ENCODE measurements at places on chromosomes 11 and 22. TPM values are rescaled to one million over a fixed set of nuclear protein-coding genes. Genes with fewer than 3 reads are reported as not detected.

The LMO2 gene
- total RNA-seq, result 30.9 TPM

The ANO3 gene
- 0.04 TPM for total RNA-seq

The OR51E2 gene
- total RNA-seq, result not detected

The PRRG4 gene
- 0.49 TPM for total RNA-seq

The CALCA gene
- total RNA-seq, result not detected

The JAM3 gene
- total RNA-seq, result 117 TPM

The VSIG2 gene
- 0.26 TPM for total RNA-seq

GRCh38 chr11:64219354-64219684, 6.7 kb downstream of the TRPT1 start:
- no peak for DNase-seq

- no peak for DNase-seq
Observed at GRCh38 chr11:776561-777287, 563 bp downstream of the GATD1 start.

- peak; percentile 84 for DNase-seq
Observed at GRCh38 chr22:37563153-37564081, 3.1 kb downstream of the CDC42EP1 start.

GRCh38 chr11:22583963-22584492, 41.6 kb downstream of the FANCF start:
- no peak for DNase-seq

DNA sequence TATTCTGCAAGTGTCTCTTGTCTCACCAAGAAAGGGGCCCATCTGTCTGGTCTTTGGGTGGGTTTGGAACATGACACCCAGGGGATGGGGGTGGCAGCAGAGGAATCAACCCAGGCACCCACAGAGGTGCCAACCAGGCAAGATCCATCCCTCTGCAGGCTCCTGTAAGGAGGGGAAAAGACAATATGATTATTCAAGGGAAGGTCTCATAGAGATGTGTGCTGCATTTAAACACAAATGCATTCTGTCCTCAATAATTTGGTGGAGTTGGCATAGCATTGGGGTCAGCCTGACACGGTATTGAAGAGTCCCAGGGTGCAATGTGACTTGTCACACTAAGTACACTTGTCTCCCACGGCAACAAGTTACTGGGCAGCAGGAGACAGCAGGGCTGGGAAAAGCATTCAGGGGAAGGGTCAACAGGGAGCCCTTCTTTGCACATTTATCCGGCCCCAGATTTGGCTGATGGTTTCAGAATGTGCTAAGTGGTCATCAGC, 33.1 kb upstream of the SPON1 start:
- no peak for DNase-seq

DNA sequence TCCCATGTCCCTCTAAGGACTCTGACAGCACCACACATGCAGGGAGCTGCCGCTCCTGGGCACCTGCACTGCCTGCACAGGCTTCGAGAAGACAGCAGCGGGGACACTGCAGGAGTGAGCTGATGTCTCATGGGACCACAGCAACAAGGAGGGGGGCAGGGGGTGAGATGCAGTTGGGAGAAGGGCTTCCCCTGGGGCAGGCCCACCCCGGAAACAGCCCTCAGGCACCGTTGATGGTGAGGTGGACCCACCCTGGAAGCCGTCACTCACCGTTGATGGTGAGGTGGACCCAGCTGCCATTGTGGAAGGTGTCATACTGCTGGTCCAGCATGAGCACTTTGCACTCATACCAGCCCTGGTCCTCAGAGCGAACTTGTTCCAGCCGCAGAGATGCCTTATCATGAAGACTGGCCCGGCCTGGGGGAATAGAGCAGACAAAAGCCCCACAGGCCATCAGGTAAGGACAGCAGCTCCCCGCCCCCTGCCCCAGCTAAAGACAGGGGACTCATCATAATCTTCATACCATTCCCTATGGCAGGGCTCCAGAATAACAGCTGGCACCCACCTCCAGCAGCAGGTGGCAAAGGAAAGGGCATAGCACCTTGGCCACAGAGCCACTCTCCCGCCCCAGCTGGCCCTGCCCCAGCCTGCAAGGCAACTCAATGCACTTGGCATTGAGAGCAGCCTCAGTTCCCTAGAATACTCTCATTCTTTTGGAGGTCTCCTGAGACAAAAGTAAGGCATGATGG, 12.6 kb downstream of the IGSF9B start:
- DNase-seq, result no peak

DNA sequence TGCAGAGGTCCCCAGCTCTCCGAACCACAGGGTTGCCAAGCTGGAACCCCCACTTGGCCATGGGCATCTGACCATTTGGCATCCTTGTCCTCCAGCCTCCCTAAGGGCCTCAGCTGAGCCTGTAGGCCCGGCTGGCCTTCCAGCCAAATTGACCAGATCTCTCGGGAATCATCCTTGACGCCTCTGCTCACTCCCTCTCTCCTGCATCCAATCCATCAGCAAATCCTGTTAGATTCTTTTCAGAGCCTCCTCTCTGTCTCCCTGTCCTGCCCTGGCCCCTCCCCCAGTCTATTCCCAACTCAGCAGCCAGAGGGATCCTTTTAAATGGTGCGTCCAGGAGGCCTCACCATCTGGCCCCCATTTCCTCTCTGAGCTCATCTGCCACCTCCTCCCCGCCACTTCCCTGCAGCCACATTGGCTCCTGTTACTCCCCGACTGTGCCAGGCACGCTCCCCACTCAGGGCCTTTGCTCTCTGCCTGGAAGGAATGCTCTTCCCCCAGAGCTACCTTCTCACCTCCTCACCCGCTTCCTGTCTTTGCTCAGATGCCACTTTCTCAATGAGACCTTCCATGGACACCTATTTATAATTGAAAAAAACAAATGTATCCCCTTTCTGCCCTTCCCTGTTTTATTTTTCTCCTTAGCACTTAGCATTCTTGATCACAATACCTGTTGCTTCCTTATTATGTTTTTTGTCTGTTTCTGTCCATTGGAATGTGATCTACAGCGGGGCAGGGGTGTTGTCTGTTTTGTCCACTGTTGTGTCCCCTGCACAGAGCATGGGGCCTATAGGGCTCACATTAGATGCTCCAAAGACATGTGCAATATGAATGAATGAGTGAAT, 78.1 kb downstream of the NFAM1 start:
- DNase-seq, result no peak

DNA sequence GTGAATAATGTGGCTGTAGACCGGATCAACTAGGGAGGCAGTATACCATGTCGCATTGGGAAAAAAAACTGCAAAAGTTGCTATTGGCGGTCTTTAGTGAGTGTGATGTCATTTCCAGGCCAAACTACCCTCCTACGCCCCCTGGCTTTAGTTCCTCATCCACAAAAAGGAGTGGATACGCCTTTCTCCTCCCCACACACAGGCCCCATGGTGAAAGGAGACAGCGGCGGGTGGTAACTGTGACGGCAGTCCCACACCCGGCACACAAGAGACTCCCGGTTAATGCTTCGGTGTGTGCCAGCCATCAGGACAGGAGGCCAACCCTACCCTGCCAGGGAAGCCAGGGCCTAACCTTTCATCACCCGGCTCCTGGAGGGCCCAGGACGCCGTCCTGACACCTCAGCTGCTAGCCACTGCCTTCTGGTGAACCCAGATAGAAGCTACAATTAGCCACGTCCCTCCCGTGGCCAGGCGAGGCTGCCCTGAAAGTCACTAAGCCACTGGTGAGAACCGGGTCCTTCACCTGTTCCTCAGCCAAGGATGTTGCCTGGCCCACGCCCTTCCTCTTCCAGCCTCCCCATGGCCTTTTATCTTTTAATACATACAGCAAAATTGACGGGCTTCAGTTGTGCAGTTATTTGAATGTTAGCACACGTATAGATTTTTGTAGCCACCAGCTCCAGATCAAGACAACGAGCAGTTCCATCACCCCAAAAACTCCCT, 10.8 kb downstream of the TP53I11 start:
- DNase-seq, result no peak

DNA sequence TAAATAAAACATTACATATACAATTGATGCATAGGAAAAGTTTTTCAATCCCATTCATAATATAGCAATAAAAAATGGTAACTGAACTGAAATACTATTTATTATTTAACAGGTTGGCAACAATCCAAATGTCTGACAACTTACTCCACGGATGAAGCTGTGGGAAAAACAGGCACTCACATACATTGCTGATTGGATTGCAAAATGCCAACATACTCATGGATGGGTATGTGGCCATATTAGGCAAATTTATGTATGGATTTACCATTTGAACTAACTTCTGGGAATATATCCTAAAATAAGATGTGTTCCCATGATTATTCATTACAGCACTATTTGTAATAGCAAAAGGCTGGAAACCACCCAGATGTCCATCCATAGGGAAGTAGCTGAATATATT, 3.2 kb upstream of the BIRC2 start:
- DNase-seq, result no peak

DNA sequence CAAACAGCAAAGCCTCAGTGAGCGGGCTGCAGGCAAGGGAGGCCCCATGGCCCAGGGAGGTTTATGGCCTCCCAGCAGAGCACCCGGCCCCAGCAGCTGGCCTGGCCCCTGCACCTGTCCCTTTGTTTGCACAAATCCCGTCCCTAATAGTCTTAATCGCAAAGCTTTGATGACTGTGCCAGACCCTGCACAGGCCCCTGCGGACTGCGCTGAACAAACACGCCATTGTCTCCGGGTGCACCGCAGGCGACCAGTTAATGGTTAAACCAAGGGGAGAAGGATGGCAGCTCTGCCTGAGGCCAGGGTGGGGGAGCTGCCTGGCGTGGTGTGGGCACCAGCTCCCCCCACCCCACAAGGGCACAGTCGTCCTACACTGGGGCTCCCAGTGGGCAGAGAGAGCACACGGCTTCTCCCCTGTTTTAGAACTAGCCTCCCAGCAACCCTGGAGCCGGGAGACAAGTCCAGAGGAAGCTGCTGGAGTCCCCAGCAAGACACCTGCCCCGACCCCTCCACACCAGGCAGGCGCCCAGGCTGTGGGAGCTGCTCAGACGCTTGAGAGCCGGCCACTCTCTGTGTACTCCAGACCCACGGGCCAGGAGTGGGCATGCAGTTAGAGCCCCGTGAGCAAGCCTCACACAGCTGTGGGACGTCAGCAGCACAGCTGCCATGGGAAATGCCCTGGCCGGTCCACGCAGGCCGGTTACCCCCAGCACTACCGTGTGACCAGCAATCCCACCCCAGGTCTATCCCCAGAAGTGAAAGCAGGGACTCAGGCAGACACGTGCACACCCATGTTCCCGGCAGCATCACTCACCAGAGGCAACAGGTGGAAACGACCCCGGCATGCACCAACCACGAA, 39.7 kb upstream of the TH start:
- DNase-seq, result no peak

GRCh38 chr11:16960250-16960649, 54.0 kb downstream of the PLEKHA7 start:
- no peak for DNase-seq

DNA sequence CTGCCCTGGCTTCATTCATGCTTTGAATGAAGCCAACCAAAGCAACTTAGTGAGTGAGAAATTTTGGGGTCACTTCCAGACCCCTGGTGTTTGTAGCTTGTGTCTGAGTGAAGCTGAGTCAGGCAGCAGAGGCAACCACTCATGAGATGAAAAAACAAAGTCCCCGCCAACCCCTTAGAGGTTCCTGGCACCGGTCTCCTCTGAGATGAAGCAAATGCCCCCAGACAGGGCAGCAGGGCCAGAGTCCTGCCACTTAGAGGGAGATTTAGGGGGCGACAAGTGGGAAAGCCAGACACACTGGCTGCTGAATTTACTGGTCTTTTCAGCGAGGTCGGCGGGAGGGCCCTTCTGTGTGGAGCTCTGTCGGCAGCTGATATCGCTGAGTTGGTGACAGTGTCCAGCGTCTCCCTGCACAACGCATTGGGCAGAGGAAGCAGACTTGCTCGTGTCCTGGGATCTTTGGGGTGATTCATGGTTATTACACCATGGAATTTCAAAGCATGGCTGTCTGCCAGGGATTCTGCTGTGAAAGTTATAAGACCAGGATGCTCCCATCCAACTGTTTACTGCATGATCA, 482.6 kb downstream of the MIAT start:
- no peak for DNase-seq

- no peak for DNase-seq
Observed at GRCh38 chr11:114315749-114316368, 19.7 kb downstream of the NNMT start.

DNA sequence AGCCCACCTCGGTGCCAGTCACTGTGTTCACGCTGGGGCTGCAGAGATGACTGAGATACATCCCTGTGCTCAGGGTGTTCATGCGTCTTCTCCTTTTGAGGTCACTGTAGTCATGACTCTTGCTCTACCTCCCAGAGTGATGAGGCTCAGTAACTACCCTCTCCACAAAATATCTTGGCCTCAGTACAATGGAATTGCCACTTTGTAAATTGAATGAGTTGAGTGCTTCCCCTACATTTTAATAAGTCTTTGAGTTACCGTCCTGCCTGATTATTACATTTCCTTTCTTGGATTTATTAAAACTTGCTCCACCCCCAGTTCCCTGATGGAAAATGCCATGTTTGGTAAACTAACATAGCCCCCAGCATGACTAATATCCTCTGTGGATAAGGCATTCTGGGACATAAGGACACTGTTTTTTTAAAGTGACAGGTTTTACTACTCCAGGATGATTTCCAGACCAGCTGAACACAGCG, 15.9 kb downstream of the PRSS23 start:
- DNase-seq, result peak; percentile 76

DNA sequence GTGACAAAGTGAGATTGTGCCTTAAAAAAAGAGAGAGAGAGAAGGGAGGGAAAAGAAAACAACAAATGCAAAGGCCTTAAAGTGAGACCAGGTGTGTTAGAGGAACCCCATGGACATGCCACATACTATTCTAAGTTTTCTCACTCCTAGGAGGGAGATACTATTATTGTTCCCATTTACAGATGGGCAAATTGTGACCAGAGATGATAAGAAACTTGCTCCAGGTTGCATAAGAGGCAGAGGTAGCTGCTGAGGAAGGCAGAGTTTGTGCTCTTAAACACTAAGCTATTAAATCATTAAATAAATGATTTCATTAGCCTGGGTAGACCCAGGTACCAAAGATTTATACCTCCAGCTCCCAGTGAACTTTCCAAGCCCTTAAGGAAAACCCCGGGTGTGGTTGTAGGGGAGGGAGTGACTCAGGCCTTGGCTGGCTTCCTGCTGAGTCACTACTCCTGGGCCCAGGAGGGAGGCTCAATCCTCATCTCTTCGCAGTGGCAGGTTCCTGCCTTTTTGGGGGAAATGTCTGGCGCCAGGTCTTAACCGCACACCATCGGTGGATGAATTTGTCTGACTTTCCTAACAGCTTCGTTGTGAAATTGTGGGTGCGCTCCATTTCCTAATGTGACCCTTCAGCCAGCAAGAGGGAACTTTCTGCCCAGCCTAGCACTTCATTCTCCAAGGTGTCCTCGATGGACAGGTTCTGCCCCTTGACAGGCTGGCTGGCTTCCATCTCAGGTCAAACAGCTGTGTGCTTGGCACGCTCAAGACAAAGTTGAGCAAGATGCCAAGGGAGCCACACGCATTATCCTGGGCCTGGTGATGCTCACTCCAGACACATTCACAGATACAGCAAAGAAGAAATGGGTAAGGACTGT, 33.4 kb upstream of the PTPRJ start:
- DNase-seq, result peak; percentile 58

GRCh38 chr11:27497284-27497866, 9.2 kb downstream of the LIN7C start:
- no peak for DNase-seq

- DNase-seq, result no peak
Observed at GRCh38 chr11:11668781-11669180, 47.0 kb upstream of the GALNT18 start.

GRCh38 chr11:120909676-120910416, 114.1 kb upstream of the TBCEL start:
- no peak for DNase-seq
